ENCODE measurements at places on chromosomes 1 and 21. TPM values are rescaled to one million over a fixed set of nuclear protein-coding genes. Genes with fewer than 3 reads are reported as not detected.

Gene CLCA1
- total RNA-seq: not detected

Gene PGLYRP4
- not detected for total RNA-seq

DNA sequence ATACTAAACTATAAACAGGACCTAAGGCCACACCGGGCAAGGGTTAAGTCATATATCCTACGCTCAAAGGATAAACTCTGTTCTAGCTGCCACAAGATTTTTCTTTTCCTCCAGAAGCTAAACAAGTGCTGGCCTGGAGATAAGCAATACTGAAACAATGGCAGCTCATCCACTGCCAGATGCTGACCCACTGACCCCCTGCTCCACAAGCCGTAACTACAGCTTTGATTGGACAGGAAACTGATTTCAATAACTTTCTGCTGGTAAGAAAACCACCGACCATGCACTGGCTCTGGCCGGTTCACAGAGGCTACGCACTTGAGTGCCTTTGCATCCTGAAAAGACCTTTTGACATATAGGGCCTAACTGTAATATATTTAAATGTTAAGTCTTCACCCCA lies 51.3 kb upstream of the PLA2G2C start:
- no peak for DNase-seq

GRCh38 chr1:207935166-207935583 lies 24.2 kb upstream of the CD34 start:
- DNase-seq: no peak

DNA sequence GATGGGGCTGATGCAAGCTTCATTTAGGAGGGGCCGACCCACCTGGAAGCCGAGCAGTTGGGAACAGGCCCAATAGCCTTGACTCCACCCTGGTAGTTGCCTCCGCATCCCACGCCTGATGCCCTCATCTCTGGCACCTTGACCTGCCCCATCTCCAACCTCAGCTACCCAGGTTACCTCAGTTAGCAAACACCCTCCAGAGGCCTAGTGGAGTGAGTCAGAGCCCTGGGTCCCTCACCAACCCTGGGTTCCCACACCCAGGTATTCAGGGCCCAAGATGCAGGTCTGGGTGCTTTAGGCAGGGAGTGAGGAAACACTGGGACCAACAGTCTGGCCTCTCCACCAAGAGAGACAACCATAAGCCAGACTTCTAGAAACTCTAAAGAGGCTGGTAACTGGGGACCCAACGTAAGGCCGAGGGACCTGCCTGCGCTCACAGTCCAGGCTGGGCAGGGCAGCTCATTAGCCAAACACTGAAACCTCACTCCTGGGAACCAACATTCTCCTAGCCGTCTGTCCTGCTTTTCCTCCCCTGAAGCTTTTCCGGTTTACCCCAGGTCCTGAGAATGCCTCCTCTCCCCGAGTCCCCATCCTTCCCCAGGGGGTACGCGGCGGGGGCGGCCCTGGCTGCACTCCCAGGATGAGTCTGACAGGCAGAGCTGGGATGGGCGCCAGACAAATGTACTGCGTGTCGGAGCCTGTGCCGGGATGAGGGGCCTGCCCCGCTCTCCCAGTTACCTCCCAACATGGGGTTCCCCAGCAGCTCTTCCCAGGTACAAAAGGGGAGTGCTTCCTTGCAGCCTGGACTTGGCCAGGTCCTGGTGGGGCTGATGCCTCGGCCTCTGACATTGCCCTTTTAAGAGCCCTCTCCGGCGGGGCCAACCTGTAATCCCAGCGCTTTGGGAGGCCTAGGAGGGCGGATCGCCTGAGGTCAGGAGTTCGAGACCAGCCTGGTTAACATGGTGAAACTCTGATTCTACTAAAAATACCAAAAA lies 8.9 kb upstream of the CELSR2 start:
- no peak for DNase-seq

DNA sequence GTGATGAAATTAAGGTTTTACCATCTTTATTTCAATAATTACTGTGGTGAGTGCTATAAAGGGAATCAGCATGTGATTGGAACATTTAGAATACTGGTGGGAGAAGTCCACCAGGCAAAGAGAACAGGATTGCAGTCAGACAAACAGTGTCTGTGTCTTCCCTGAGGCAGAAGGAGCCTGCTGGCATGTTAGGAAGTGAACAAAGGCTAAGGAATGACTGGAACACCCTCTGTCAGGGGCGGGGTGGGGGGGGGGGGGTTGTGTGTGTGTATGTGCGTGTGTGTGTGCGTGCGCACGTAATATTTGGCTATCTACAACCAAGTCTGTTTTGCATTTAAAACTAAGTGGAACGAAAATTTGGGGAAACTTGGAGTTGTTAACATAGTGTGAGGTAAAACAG lies 30.2 kb downstream of the SRRM1 start:
- no peak for DNase-seq

Gene DNAI4
- total RNA-seq: 0.89 TPM

GRCh38 chr21:31107871-31108270 lies 69.6 kb upstream of the KRTAP19-8 start:
- no peak for DNase-seq

GRCh38 chr1:118100686-118101514 lies 84.1 kb downstream of the SPAG17 start:
- DNase-seq: no peak

GRCh38 chr1:25594971-25595370 lies 21.6 kb upstream of the MAN1C1 start:
- no peak for DNase-seq

GRCh38 chr1:233944601-233945000 lies 40.1 kb downstream of the SLC35F3 start:
- DNase-seq: no peak

GRCh38 chr1:228101994-228102790 lies 933 bp downstream of the C1orf35 start:
- no peak for DNase-seq

Gene PTPN7
- total RNA-seq: 0.12 TPM

DNA sequence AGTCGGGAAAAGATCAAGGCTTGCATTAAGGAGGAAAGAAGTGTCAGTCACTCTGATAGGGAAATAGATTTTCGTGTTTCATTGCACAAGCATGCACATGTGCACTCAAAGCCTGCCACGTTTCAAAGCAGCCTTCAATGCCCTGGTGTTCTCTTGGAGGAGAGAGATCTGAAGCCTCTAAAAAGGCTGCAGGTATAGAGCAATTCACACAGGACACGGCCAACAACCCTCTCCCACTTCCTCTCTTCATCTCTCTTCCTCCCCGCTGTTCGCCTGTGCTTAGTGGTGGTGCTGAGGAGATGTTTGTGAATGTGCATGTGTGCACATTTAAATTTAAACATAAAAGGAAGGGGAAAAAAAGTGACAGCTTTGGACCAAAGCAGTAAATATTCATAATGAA lies 117.7 kb downstream of the NUF2 start:
- no peak for DNase-seq

DNA sequence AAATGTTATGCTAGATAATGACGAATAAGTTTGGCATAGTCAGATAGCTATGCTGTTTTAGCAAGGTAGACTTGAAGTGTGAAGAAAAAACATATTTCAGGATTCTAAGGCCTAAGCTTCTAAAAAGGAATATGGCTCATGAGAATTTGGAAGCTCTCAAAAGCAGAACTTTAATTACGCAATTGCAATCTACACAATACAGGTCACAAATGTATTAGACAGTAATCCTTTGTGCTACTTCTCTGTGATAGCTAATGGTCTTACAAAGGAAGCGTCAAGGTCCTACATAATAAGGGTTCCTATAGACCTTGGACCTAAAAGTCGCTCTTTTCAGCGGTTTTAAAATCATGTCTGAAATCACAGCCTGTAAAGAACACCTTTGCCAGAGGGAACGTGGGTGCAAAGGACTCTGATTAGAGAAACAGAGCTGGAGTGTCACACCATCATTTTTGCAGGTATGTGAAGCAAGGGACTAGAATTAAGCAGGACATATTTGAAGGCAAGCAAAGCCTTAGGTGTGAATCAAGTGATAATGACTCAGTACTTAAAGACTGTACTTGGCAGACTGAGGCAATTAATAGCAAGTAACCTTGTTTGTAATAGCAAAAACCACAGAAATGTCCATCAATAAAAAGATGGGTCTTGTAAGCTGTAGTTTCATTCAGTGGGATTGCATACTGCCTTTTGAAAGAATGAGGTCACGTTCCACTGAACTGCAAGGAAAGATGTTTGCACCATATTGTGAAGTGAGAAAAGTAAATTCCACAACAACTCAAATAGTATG lies 420.2 kb downstream of the KCTD3 start:
- DNase-seq: no peak
